ENCODE measurements at places on chromosomes 5 and 9. TPM values are rescaled to one million over a fixed set of nuclear protein-coding genes. Genes with fewer than 3 reads are reported as not detected.

- no peaks in the 10 kb centered on the region for H3K4me1 ChIP-seq
- H3K27ac ChIP-seq: no peak overlapping the region
- H3K27me3 ChIP-seq: no peaks in the 10 kb centered on the region
- H3K36me3 ChIP-seq: no peaks in the 10 kb centered on the region
- no peak overlapping the region for H3K4me3 ChIP-seq
Measured at GRCh38 chr5:128220841-128221240, 137.3 kb downstream of the SLC12A2 start.

The DNLZ gene
- 21.9 TPM for total RNA-seq

- no peak for DNase-seq
- H3K27ac ChIP-seq: no peak overlapping the region
- no peaks in the 10 kb centered on the region for H3K4me1 ChIP-seq
- no peaks in the 10 kb centered on the region for H3K36me3 ChIP-seq
- H3K4me3 ChIP-seq: no peak overlapping the region
- no peaks in the 10 kb centered on the region for H3K27me3 ChIP-seq
Measured at GRCh38 chr9:13990331-13990730, 323.6 kb downstream of the NFIB start.

GRCh38 chr5:120907953-120908352, 443.9 kb downstream of the PRR16 start:
- H3K36me3 ChIP-seq: no peaks in the 10 kb centered on the region
- H3K4me1 ChIP-seq: no peaks in the 10 kb centered on the region
- no peaks in the 10 kb centered on the region for H3K27me3 ChIP-seq
- no peak for DNase-seq
- H3K27ac ChIP-seq: no peak overlapping the region
- H3K4me3 ChIP-seq: no peak overlapping the region

DNA sequence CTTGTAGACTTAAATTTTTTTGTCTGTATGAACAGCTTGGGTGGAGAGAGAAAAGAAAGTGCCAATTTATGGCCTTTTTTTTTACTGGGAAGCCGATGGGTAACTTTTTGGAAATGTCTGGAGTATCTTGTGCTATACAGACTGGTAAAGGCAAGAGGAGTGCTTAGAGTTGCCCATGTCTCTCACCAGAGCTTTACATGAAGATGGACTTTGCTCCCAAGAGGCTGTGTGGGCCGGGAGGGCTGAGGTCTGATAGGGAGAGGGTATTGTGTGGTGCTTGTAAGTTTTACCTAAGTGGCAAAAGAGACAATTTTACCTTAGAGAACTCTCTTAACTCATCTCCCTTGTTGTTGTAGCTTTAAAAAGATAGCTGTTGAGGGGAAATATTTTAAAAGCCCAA, 203.2 kb downstream of the SEMA6A start:
- no peaks in the 10 kb centered on the region for H3K4me1 ChIP-seq
- no peaks in the 10 kb centered on the region for H3K36me3 ChIP-seq
- no peak for DNase-seq
- no peaks in the 10 kb centered on the region for H3K27me3 ChIP-seq
- no peak overlapping the region for H3K27ac ChIP-seq

The TMEM141 gene
- total RNA-seq: 73.6 TPM

The CAVIN4 gene
- total RNA-seq: 0.59 TPM

- no peak for DNase-seq
- no peaks in the 10 kb centered on the region for H3K4me1 ChIP-seq
- no peaks in the 10 kb centered on the region for H3K36me3 ChIP-seq
- H3K27ac ChIP-seq: no peak overlapping the region
- H3K27me3 ChIP-seq: peaks cover 10% of the 10 kb centered on the region
- H3K4me3 ChIP-seq: no peak overlapping the region
Measured at GRCh38 chr9:19938990-19939733, 150.3 kb upstream of the SLC24A2 start.

GRCh38 chr5:168093200-168093910, 198.1 kb upstream of the WWC1 start:
- H3K27me3 ChIP-seq: peaks cover 36% of the 10 kb centered on the region
- no peaks in the 10 kb centered on the region for H3K36me3 ChIP-seq
- no peaks in the 10 kb centered on the region for H3K4me1 ChIP-seq
- H3K27ac ChIP-seq: no peak overlapping the region
- DNase-seq: no peak
- H3K4me3 ChIP-seq: no peak overlapping the region

- no peak overlapping the region for H3K4me3 ChIP-seq
- no peaks in the 10 kb centered on the region for H3K36me3 ChIP-seq
Measured at GRCh38 chr9:107983181-107983603, 493.6 kb upstream of the KLF4 start.

- H3K4me1 ChIP-seq: no peaks in the 10 kb centered on the region
- H3K27ac ChIP-seq: no peak overlapping the region
- no peaks in the 10 kb centered on the region for H3K27me3 ChIP-seq
- no peak overlapping the region for H3K4me3 ChIP-seq
Measured at GRCh38 chr5:129110742-129111141, 16.2 kb downstream of the ISOC1 start.

DNA sequence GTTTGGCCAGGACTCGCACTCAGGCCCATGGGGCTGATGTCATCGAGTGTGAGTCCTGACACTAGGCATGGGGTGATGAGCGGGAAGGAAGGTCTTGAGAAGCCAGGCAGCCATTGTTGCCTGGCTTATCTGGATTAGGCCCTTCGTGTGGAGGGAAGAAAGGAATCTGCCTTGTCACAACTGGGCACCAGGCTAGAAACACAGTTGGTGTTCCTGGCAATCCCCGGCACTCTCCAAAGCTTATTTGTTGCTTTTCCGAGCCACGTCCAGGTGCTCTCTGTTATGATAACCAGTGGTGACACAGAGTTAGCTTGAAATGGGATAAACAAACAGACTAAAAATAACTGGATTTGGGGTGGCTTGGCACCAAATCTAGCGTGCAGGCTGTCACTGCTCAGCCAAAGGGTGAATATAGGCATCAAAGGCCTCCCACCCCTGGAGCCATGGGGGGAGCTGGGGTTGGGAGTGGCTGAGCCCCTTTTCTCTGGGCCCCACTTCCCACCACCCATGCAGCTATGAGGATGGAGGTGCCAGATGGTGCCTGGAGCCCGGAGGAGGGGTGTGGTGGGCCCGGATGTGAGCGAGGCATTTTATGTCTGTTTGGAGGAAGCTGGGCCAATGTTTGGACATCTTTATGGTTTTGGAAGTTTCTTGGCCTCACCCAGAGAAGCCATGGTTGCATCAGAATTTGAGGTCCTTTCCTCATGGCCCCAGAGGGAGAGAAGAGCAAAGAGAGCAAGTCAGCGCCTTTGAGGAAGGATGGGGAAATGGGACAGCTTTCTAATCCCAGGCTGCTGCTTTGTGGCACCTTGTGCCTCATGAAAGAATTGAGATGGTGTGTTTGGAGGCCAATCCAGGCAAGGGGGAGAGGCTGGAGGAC, 98.0 kb upstream of the PITX1 start:
- H3K36me3 ChIP-seq: no peaks in the 10 kb centered on the region
- H3K4me3 ChIP-seq: no peak overlapping the region
- H3K27me3 ChIP-seq: no peaks in the 10 kb centered on the region

DNA sequence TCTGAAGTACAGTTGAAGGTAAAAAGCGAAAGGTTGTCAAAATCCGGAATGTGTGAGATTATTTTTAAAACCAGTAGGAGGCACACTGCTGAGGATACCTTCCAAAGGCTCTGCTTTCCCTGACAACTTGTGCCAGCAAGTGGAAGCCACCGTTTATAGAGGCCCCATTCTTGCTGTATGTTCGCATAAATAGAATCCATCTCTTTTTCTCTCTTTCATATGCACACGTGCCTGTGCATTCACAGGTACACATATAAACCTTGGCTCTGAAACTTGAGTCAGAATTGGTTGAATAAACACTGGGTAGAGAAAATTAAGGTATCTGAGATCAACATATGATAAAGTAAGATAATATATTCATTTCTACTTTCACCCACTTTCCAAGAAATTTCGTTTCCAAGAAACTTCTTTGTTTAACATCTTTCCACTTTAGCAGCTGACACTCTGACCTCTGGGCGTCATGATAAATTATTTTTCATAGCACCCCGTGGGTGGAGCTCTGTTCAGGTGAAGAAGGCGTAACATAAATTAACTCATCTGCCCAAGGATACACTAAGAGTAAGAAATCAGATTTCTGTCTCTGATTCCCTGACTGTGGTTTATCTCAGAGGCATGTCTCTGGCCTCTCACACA, 63.7 kb upstream of the RICTOR start:
- H3K4me3 ChIP-seq: no peak overlapping the region
- DNase-seq: peak; percentile 13
- no peaks in the 10 kb centered on the region for H3K36me3 ChIP-seq
- no peaks in the 10 kb centered on the region for H3K27me3 ChIP-seq
- no peak overlapping the region for H3K27ac ChIP-seq
- H3K4me1 ChIP-seq: no peaks in the 10 kb centered on the region

- H3K27ac ChIP-seq: no peak overlapping the region
- H3K36me3 ChIP-seq: no peaks in the 10 kb centered on the region
- no peaks in the 10 kb centered on the region for H3K27me3 ChIP-seq
- DNase-seq: no peak
Measured at GRCh38 chr9:13513716-13514444, 234.4 kb upstream of the MPDZ start.

- H3K4me1 ChIP-seq: no peaks in the 10 kb centered on the region
- no peaks in the 10 kb centered on the region for H3K36me3 ChIP-seq
- H3K4me3 ChIP-seq: no peak overlapping the region
- no peak overlapping the region for H3K27ac ChIP-seq
Measured at GRCh38 chr9:87874304-87874623, 8.4 kb upstream of the SPATA31E1 start.

DNA sequence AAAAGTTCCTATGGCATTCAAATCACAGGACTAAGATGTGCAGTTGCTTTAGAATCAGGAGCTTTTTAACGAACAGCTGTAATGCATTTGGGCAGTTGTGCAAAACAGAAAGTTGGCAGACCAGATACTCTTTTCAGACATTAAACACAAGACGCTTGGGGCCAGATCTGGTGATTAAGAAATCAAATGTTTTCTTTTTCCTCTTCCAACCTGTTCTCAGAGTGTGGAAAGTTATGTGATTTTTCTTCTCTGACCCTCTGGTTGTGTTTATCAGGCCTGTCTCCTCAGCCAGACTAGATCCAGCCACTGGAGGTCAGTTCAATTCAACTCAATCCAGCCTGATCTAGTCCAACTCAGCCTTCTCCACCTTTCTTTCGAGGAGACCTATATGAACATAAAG, 298.5 kb upstream of the PCSK5 start:
- no peak overlapping the region for H3K4me3 ChIP-seq
- H3K27ac ChIP-seq: no peak overlapping the region
- 0 out of 2 replicates have a peak, but pooled peaks cover 8% of the 10 kb centered on the region for H3K27me3 ChIP-seq

DNA sequence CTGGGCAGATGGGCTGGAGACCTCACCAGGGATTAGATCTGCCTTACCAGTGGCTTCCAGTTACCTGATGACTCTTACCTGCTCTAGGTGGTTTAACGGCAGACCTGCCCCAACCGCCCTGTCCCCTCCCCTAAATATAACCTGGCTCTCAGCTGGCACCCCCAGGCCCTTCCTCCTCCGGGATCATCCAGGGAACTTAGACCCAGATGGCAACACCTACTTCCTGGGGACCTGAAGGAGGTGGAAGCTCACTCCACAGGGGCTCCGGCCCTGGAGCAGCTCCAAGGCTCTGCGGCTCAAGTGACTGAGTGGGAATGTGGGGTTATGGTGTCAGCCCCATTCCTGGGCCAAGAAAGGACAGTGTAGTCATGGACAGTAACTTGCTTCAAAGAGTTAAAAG, 130.4 kb downstream of the OLFM1 start:
- H3K4me1 ChIP-seq: no peaks in the 10 kb centered on the region
- H3K4me3 ChIP-seq: no peak overlapping the region
- 0 out of 2 replicates have a peak, but pooled peaks cover 4% of the 10 kb centered on the region for H3K27me3 ChIP-seq

DNA sequence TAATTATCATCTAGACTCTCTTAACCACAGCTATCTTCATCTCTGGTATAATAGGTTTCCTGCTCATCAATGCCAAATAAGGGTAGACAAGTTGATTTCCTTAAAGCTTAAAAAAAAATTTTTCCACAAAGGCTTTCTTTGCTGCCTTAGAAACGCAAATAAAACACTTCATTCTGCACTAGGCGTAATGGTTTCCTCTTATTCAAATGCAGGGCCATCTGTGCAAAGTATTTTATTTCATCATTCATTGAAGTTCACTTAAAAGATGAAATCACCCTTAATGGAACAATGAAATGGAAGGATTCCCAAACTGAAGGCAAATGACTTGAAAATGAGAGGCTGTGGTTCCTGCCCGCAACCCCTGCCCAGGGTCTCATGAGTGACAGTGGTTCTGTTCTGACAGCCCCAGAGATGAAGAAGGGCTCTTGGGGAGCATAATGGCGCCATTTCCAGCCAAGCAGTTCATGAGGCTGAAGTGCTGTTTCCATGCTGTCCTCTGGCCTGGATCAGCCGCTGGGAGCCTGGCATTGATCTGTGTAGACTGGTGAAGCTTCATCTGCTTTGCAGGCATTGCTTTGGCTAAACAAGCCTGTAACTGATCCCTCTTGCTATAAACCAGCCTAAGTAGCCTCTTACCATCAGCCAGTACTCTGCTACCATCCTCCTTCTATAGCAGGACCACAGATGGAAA, 276.9 kb upstream of the WWC1 start:
- H3K4me3 ChIP-seq: no peak overlapping the region
- H3K36me3 ChIP-seq: no peaks in the 10 kb centered on the region
- no peak for DNase-seq
- H3K27ac ChIP-seq: no peak overlapping the region
- no peaks in the 10 kb centered on the region for H3K4me1 ChIP-seq
- peaks cover 33% of the 10 kb centered on the region for H3K27me3 ChIP-seq

GRCh38 chr9:129889122-129889940, 54.1 kb downstream of the USP20 start:
- no peak overlapping the region for H3K4me3 ChIP-seq
- H3K36me3 ChIP-seq: no peaks in the 10 kb centered on the region
- no peak overlapping the region for H3K27ac ChIP-seq
- no peaks in the 10 kb centered on the region for H3K27me3 ChIP-seq
- H3K4me1 ChIP-seq: peaks cover 18% of the 10 kb centered on the region

DNA sequence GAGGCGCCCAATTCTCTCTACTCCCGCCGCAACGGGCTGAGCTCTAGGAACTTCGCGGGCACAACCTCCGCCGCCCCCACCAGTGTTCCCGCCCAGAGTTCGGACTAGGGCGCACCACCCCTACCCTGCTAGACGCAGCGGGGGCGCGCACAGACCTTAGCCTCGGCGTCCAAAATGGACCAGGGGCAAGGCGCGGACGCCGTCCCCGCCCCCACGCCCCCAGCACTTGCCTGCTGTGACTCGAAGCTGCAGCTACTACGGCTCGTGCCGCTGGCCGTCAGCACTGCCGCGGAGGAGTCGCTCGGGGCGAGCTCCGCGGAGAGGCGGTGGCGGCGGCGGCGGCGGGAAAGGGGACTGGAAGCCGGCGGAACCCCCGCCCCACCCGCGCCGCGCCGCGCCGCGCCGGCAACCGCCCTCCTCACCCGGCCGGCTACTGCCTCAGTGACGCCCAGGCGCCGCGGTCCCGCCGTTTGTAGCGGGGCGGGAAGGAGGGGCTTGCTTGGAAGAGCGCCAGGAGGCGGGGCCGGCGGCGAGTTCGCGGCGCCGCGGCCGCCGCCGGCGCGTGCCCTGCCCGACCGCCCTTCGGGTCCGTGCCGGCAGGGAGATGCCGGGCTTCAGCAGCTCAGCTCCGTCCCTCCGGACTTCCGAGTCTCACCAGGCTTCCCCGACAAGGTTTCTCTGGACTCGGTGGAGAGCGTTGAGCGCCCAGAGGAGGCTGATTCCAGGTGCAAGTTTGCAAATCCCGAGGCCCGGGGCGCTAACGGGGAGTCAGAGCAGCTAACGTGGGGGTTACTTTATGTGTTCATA, 4.5 kb downstream of the ELAVL2 start:
- H3K27ac ChIP-seq: no peak overlapping the region
- no peaks in the 10 kb centered on the region for H3K36me3 ChIP-seq
- no peaks in the 10 kb centered on the region for H3K27me3 ChIP-seq
- no peak overlapping the region for H3K4me3 ChIP-seq
- no peak for DNase-seq
- no peaks in the 10 kb centered on the region for H3K4me1 ChIP-seq

The WDR38 gene
- total RNA-seq: not detected
